ENCODE measurements at places on chromosomes 5 and 9.

- DNase-seq = no peak
Measured at GRCh38 chr9:91065231-91066041, 263.8 kb downstream of the SYK start.

DNA sequence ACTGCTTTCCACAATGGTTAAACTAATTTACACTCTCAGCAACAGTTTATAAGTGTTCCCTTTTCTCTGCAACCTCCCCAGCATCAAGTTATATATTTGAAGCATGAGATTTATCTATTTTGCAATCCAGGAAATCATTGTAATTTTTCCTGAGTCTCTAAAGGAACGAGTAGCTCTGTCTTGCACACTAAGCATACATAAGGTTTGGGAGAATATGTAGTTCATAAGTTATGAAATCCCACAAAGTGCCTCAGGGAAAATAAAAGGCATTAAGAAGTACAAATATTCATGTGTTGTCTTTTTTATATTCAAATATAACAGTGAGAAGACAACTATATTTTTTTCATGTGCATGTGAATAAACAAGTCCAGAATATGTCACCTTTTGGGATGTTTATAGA lies 377.1 kb upstream of the RORB start:
- no peak for DNase-seq

DNA sequence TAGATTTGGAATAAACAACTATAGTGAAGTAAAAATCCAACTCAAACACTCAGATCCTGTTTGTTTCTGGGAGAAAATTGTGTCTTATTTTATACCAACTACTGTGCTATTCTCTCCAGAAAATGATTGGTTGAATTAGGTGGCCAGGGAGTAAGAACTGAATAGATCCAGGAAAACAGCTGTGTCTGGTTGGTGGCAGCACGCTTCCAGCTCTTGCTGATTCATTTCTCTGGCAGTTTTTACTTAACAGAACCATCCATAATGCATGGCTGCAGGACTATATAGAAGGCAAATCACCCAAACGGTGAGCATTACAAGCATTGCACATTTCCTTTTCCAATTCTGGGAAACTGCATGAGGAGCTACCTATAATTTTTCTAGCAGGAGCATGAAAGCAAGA lies 29.5 kb downstream of the DMAC1 start:
- DNase-seq = no peak

DNA sequence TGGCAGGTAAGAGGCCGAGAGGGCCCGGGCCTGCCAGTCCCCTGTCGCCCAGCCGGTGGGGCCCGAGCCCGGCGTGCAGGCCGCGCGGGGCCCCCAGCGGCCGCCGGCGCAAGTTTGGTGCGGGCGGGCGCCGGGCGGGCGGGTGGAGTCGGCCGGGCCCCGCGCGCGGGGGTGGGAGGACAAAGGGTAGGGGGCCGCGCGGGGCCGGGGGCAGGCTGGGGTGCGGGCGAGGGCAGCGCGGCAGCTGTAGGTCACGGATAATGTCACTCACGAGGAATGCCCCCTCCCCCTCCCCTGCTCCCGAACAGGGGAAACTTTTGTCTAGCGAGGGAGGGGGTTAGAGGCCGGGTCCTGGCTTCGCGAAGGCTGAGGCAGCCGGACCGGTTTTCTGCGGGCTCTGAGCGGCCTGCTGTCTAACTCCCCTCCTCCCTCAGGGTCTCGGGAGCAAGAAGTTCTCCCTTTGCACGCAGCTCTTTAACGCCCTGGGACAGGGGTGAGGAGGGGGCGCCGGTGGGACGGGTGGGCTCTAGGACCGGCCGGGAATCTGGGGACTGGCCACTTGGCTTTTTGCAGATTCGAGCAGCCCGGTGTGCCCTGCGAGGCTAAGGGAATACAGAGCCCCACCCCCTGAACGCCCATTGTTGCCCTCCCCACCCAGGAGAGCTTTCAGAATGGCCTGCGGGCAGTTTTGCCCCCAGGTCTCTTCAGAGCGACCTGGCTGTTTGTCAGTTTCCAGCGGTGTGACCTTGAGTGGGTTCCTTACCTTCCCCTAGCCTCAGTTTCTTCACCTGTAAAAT lies 21.3 kb upstream of the NDST1 start:
- DNase-seq = peak; percentile 58

DNA sequence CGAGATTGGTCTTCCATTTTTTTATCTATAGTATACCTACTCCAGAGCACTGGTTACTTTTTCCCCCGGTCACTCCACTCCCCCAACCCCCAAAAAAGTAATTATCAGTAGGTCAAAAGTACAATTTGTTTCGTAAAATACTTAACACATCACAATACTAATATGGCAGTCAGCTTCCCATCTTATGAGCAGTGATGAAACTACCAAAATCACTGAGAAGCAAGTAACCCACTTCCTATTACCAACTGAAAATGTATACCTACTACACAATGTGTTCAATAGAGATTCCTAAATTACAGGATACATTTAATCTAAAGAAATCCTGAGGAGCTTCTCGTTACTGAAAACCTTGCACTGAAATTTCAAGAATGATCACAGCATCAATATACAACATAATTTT lies 1.9 kb downstream of the CERT1 start:
- DNase-seq = no peak

All from C1 segment of cervical spinal cord (tissue), 14 donors.